HCT116 (cell line): ENCODE measurements at places on chromosomes 3 and 15.

- no peak for DNase-seq
Observed at GRCh38 chr3:45597171-45597570, 2.6 kb downstream of the LIMD1 start.

DNA sequence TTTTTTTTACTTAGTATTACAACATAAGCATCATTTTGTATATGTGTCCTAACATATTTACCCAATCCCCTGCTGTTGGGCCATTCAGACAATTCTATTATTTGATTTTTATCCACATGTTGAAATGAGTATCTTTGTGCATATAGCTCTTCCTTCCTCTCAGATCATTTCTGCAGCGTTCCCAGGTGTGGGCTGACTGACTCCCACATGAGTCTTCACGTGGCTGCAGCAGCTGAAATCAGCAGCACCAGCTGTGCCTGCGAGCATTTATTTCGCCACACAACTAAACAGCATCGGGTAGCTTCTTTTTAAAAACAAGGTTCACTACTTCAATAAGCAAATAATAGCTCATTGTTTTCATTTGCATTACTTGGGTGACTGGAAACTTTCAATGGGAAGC is 44.5 kb upstream of the PDE8A start:
- DNase-seq: no peak

GRCh38 chr3:111961461-111962164 is 17.2 kb upstream of the ABHD10 start:
- DNase-seq: no peak

DNA sequence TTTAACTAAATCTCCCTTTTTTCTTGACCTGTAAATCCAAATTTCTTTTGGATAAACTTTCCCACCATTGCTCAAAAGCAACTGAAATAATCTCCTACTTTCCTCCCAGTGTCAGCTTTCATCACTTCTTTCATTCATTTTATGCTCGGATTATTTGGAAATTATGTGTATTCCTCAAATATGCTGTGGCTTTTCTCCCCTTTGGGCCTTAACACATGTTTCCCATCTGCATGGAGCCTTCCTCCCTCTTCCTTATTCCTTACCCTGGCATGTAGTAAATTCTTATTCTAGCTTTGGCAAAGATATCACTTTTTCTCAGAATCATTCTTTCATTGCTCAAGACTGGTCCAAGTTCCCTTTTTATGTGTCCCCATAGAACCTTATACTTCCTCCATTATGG is 41.8 kb upstream of the TUSC7 start:
- no peak for DNase-seq

DNA sequence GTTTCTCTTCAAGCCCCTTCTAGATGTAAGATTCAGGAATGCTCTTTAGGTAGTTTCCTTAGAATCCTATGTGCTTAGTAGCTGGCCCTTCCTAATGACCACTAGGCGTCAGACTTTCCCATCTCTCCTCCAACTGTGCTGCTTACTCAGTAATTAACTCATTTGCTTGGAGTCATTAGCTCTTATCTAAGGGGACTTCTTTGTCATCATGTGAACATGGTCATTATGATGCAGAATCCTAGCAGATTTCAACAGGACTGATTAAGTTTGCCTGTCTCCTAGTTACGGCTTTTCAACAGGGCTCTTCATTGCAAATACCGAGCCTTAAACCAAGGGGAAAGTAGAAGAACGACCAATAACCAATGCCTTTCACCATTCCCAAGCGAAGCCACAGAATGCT is 46.4 kb downstream of the GJD2 start:
- peak; percentile 19 for DNase-seq

GRCh38 chr3:126210606-126211005 is 30.2 kb upstream of the ALDH1L1 start:
- no peak for DNase-seq

- no peak for DNase-seq
Observed at GRCh38 chr15:39330061-39330460, 250.8 kb upstream of the THBS1 start.

- no peak for DNase-seq
Observed at GRCh38 chr3:117632191-117632590, 922.6 kb downstream of the TUSC7 start.

DNA sequence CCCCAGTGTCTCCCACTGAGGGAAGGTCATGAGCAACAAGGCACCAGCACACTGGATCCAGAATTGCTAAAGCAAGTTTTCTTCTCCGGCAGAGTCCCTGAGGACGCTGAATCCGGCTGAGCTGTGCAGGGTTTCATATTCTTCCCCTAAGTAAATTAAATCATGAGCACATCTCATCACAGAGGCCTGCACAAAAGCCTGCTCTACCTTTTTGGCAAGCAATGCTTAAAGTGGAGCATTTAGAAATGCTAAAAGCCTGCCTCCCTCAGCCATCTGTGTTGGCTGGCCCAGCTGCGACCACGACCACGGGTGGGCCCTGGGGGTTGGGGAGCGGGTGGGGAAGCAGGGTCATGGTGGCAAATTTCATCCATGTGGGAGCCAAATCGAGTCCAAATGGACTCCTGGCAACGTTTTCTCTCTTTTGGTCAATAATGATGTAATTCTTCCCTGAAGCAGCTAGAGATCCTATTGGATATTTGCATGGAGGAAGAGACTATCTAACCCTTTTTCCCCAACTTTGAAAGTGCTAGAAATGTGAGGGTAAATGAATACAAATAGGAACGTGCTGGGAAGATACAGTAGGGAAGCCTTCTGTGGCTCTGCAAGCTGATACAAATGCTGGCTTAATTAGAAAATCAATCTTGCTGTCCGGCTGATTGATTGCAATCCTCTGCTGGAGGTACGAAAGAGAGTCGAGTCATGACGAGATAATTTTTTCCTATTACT is 532.8 kb upstream of the TBL1XR1 start:
- no peak for DNase-seq

DNA sequence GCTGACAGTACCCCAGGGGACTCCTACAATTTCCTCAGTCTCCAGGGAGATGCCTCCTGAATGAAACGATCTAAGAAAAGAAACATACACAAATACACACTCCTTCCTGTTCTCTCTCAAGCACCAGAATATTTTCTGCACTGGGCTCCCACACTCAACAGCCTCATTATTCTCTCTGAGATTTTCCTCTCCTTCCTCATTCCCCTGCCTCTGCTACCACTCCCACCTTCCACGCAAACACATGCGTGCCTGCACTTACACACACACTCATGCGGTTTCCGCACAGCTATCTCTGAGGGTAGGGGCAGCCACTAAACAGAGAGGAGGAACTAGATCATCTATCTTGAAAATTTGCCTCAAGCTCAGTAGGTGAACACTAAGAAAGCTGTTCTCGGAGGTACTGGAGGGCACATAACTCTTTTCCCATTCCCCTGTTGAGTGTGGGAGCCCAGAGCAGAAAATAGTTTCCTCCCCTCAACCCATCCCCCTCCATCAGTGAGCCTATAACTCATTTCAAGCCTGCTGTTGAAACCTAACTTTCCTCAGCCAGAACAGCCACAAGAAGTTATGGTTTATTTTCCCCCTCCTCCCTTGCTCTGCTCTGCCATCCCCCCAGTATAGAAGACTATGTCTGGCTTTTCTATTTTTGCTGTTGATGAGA is 30.5 kb upstream of the TIPARP start:
- DNase-seq: no peak

GRCh38 chr15:40754574-40754882 is 526 bp downstream of the RMDN3 start:
- no peak for DNase-seq
